ENCODE measurements at places on chromosomes 16 and 17.

DNA sequence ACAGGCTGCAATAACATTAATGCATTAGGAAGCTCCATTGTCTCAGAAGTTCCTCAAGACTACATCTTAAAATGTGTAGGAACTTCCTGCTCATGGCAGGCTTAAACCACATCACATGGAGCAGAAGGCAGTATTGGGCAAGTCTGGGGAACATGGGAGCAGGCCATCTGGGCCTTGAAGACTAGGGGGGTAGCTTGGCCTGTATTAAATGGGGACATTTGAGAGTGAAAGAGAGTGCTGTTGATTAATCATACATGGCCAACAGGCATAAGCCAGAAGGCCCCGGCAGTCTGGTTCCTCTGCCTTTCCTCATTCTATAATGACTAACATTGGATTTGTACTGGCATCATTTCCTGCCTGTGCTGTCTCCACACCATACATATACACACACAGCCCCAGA is 25.2 kb upstream of the SLC5A11 start:
- no peak for DNase-seq

GRCh38 chr16:67490335-67491096 is 7.2 kb upstream of the AGRP start:
- DNase-seq: no peak

- peak; percentile 70 for DNase-seq
Observed at GRCh38 chr16:70685938-70686375, at the start of gene MTSS2. Gene MTSS2, minus strand, starts transcription at chr16:70686053. Its CDS starts 262 bp downstream, at chr16:70685791.

- DNase-seq: peak; percentile 65
Observed at GRCh38 chr16:10514369-10515055, 65.9 kb downstream of the EMP2 start.

DNA sequence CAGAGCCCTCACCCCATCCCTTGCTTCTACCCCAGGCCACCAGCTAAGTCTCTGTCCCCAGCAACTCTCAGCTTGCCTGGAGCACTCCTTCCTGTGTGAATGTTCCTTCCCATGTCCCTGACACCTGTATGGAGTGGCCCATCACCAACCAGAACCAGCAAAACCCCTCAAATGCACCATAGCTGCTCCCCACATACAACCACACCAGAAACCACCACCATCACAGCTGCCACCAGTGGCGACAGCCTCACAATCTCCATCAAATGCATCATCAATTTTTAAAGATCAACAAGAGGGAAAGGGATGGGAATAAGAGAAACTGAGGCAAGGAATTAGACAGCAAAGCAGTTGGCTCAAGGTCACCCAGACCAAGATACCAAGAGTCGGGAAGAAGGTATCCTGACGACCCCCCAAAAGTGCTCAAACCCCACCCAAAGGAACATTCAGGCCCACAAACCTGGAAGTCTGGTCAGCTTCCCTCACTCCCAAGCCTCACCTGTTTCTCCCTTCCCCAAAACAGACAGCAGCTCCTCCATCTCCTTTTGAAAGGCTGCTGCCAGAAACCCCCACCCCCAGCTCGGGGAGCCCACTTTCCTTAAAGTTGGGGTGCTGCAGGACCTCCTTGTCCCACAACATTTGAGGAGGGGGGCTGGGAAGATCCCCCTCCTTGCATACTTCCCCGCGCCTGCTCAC is 1.8 kb downstream of the SRCIN1 start:
- DNase-seq: no peak

DNA sequence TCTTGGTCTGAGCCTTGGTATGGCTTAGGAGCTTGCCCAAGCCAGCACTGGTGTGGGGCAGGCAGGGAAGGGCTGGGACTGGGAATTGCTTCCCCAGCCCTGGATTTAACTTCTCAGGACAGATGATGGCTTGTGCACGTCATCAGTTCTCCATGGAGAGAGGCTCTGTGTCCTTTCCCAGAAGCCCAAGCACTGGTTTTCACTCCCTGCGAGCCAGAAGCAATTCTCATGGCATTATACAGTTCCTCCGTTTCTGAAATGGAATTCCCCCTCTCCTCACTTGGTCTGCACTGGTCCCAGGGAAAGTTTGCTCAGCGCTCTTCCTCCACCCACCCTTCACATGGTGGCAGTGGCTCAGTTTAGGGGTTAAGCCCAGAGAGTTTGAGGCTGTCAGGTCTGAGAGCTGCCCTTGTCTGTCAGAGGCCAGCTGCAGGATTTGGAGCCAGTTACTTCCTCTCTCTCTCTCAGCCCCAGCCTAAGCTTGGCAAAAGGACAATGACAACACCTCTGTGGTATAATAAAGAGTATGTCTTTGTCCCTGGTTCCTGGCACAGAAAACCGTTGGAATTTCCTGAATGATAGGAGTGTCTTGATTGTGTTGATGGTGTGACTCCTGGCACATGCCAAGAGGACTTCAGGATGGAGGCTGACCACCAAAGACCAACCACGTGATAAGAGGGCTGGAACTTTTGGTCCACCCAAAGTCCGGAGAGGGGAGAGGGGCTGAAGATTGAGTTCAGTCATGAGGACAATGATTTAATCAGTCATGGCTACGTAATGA is 219.6 kb upstream of the TNRC6C start:
- DNase-seq: no peak

- no peak for DNase-seq
Observed at GRCh38 chr17:3704931-3705717, 9.2 kb upstream of the P2RX5 start.

GRCh38 chr17:64599187-64599676 is 62.9 kb downstream of the SMURF2 start:
- peak; percentile 75 for DNase-seq

DNA sequence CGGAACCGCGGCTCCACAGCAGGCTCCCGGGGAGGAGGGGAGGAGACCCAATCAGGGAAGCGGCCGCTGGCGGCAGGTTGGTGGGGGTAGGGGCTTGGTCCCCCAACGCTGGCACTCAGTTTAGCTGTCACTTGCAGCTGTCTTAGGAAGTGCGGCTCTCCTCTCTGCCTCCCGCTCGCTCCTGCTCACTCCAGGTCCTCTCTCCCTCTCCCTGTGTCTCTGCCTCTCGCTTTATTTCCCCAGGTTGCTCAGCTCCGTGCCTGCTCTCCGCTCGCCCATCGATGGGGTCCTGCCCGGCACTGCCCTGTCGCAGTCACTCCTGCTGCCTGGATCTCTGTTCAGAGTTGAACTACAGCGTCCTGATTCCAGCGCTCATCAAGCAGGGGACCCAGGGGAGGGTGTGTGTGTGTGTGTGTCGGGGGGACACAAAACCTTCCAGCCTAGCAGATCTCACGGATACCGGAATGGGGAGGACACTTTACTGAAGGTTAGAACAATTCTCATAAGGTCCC is 145.6 kb downstream of the ENGASE start:
- no peak for DNase-seq

DNA sequence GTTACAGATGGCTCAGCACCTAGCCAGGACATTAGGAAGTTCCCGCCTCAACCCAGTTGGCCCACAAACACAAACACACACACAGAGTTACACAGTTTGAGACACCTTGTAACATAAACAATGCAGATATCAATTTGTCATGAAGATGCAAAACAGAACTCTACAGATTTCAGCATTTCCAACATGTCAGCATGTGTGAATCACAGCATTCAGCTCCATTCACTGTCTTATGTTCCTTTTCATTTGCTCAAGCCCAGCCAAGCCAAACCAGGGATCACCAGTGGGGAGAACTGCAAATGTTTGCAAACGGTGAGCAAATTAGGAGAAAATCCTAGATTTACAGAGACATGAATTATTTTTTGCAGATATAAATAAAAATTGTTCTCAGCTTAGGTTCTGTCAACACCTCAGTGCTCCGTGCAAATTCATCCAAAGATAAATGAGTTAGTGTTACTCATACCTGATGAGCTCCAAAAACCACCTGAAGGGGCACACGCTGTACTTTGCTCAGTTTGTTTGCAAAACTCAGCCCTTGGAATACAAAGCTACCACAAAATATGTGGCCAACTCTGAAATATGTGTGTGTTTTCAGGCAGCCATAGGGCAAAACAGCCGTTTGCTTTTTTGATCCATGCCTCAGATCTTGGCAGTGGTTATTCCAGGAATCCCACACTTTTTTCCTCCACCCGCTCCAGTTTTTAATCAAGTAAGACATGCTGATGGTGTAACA is 16.3 kb upstream of the COX10 start:
- no peak for DNase-seq

- peak; percentile 61 for DNase-seq
Observed at GRCh38 chr17:18362698-18363100, 651 bp downstream of the SHMT1 start.

DNA sequence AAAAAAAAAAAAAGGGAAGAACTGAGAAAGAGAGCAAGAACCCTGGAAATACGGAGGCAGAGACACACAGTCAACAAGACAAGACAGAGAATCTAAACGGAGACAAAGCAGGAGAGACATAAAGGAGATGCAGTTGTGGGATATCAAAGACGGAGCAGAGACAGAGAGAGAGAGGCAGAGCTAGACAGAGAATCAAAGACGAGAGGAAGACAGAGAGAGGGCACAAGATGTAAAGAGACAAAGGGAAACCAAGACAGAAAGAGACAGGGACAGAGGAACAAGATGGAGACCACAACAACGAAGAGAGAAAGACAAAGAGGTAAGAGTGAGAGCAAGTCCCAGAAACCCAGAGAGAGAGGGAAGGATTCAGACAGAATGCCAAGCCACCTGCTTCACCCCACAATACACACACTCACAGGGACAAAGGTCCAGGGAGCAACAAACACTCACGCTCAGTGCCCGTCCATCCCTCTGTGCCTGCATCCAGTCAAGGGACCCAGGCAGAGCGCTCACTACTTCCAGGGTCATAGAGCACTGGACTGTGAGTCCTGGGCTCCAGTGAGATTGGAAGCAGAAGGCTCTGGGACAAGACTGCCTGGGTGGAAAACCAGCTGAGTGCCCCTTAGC is 88.9 kb downstream of the C16orf78 start:
- DNase-seq: peak; percentile 56

- no peak for DNase-seq
Observed at GRCh38 chr16:76897816-76898215, 293.2 kb upstream of the MON1B start.

- no peak for DNase-seq
Observed at GRCh38 chr16:22799113-22799512, 14.8 kb upstream of the HS3ST2 start.

GRCh38 chr16:2273484-2273883 is 5.6 kb upstream of the RNPS1 start:
- DNase-seq: no peak

DNA sequence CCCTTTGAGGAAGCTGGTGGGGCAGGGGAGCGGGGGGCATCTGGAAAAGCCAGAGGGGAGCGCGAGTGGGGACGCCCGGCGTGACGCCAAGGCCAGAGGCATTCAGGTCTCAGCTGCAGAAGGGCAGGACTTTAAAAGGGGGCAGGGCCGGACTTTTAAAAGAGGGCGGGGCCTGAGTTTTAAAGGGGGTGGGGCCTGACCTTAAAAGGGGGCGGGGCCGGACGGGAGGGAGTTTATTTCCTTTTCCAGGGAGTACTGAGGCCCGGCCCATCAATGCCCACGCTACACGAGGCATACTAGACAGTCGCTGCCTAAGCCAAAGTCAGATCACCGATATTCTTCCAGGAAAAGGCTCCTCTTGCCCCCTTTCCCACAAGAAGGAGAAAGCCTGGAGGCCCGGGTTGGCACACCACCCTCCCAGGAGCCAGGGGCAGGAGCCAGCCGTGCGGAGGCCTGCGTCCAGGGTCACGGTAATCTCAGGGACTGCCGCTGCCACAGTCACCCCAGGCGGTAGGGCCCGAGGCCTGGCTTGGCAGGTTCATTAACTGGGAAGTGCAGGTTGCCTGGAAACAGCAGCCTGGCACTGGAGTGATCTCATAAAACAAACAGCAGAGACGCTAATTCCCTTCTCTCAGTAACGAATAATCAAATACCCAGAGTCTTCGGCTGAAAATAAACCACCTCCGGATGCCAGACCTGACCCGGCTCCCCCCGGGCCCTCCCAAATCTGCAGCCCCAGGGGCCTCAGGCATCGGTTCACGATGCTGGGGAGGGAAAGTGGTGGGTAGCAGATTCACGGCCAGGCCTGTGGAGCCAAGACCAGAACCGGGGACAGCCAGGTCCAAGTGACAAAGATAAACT is 90.7 kb downstream of the TIMM22 start:
- no peak for DNase-seq

GRCh38 chr17:78986649-78987328 is 7.1 kb upstream of the LGALS3BP start:
- no peak for DNase-seq

GRCh38 chr16:17414421-17414820 is 56.3 kb downstream of the XYLT1 start:
- no peak for DNase-seq

- DNase-seq: no peak
Observed at GRCh38 chr16:78659668-78660217, 560.3 kb downstream of the WWOX start.

GRCh38 chr16:84485255-84486010 is 19.0 kb downstream of the MEAK7 start:
- DNase-seq: no peak

- DNase-seq: peak; percentile 44
Observed at GRCh38 chr17:50210240-50211225, 9.1 kb upstream of the COL1A1 start.

DNA sequence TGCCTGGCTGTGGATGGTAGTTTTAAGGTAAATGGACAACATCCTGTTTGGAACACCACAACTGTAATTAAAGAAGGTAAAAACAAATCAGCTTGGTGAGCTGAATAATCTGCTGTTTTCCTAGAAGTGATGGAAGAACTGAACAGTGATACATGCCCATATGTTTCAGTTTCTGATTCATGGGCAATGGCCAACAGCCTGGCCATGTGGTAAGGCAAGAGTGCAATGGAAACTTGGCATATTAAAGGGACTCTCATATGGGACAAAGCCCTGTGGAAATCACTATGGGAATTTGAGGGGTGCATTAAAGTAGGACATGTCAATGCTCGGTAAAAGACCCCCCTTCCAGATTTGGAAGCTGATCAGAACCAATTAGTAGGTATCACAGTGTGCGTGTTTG is 37.8 kb downstream of the IKZF3 start:
- DNase-seq: no peak

DNA sequence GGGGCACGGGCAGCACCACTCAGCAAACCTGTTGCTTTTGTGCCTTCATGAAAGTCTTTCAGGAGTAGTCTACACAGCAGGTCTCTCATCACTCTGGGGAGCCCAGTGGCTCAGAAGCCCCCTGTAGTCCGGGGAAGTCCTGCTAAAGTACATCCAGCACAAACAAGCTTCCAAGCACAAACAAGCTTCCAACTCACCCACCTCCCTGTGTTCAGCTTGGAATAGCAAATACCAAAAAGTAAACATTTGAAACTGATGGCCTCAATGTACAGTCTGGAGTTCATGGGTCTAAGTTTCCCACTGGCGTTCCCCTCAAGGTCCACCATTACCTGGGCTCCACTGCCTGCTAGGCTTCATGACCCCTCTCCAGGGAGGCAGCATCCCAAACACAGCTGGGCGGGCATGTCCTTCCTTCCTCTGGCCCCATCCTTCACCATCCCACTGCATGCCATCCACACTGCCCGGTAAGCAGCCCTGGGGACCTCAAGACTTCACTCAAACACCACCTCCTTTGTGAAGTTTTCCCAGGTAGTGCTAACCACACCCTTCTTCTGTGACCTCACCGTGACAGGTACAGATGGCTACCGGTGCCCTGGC is 62.8 kb upstream of the SIAH1 start:
- no peak for DNase-seq
